Stimulated activated effector memory CD8-positive, alpha-beta T cell treated with anti-CD3 and anti-CD28 coated beads, Interleukin-12 subunit alpha, Interleukin-12 subunit beta, amount 100 ng/mL, for 72 hours (primary cell): ENCODE measurements at places on chromosomes 3 and 15.
A peak's percentile ranks its signal among the peaks of the same experiment; 100 is the strongest.

DNA sequence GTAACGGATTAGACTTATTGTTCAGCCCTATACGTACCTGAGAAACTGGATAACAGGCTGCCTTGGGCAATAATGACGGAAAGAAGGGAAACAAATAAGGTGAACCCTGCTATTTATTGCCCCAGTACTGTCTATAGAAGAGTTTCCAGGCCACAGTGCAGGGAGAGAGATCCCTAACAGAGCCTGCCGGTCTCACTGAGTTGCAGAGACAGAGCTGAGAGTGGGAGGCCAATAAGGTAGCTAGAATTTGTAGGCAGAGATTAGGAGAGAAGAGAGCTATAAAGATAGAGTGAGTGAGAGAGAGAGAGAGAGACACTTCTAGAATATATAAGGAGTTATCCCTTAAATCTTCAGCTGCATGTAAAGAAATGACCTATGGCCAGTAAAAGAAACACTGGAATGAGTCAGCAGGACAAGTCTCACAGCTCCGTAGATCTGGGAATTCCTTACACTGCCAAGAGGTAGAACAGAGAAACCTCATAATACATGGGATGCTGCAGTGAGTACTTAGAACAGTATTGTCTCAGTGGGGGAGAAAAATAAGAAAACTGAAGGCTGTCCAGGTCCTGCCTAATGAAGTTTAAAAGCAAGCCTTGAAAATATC, 51.8 kb downstream of the ST3GAL6 start:
- DNase-seq, result no peak

GRCh38 chr15:49101536-49101935, 53.9 kb downstream of the COPS2 start:
- DNase-seq, result no peak

DNA sequence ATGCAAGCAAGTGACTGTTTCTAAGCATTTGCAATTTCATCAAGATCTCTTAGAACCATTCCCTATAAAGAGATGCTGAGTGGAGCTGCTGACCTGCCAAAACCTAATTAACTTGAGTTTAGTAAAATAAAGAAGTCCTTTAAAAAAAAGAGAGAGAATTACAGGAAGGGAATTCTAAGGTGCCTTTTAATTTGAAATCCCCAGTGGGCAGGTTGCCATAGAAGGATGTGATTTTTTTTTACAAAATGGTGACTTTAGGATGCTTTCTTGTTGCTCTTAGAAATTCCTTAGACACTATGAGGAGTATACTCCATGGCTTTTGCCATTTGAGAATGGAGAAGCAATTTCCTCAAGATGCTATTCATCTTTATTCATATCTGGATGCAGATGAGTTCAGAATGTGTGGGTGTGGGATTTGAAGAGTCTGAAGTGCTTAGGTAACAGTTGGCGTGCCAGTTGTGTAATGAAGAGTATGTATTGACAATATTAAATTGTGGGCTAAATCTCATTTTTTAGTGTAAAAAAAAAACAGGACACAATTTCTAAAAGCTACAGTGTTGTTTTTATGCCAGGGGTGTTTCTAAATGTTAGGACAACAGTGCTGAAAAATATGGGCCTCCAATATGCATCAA, 13.6 kb downstream of the LRRC3B start:
- DNase-seq, result no peak

DNA sequence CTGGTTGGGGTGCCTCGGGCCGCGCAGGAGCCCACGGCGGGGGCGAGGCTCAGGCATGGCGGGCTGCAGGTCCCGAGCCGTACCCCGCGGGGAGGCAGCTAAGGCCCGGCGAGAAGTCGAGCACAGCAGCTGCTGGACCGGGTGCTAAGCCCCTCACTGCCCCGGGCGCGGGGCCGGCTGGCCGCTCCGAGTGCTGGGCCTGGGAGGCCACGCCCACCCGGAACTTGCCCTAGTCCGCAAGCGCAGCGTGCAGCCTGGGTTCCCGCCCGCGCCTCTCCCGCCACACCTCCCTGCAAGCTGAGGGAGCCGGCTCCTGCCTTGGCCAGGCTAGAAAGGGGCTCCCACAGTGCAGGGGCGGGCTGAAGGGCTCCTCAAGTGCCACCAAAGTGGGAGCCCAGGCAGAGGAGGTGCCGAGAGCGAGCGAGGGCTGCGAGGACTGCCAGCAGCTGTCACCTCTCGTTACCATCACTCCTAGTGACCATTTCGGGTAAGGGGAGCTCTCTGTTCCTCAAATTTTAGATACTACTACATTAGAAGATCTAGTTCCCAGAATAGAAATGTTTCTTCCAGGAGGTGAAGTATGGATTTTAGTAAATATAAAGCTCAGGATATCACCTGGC, 417.0 kb upstream of the AGTR1 start:
- DNase-seq, result no peak

DNA sequence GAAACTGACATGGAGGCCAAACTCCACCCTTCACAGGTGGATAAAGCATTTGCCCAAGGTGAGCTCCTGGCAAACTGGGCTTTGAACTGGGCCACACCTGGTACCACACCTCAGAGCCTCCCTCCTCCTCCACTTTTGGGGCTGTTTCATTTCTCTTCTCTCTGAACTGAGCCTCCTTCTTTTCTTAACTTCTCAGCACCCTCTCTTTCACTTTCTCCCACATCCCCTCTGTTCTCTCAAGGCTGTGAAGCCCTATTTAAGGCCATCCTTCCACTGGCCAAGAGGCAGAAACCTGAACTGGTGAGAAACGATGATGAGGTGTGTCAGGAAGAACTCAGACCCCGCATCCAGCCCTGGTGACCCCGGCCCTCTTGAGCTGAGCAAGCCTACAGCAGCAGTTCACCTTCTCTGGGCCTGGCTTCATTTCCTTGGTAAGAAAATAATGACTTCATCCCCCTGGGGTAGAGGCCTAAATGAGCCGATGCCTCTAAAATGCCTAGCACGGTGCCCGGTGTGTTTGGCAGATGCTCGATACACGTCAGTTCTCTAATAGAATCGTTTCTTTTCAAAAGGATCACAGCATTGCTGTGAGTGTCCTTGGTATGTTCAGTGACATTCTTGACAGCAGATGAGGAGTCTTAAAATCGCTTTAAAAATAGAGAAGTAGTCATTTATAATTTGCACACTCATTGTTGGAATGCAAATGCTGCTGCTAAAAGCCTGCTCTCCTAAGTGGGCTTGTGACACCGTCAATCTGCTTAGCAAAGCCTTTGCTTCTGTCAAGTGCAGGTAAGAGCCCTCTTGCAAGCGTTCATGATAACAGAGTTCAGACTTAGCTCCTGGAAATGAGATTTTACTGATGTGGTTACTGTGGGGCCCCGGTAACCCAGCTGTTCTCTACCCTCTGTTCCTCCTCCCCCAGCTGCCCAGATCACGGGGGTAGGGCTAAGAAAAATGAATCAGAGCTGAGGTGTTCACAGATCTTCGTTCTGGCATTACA, 97.7 kb upstream of the ATP2B2 start:
- peak; percentile 52 for DNase-seq

- no peak for DNase-seq
Measured at GRCh38 chr15:58327958-58328357, 103.8 kb upstream of the LIPC start.

- DNase-seq, result no peak
Measured at GRCh38 chr15:101702077-101702476, 22.2 kb downstream of the TARS3 start.

- DNase-seq, result no peak
Measured at GRCh38 chr15:60949039-60949977, 279.8 kb downstream of the RORA start.

DNA sequence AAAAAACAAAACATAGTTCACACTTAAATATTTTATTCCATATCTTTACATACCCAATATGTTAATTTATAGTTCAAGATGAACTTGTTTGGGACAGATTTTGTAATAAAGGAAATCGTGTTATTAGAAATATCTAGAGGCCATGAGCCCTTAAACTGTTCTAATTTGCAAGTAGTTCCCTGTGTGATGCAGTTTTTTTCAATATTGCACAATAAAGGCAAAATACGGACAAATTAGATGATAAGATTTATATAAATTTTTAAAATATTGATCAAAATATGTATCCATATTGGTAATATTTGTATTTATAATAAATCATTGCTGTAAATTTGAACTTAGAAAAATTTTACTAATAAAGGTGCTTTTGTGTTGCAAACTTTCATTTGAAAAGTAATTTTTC, 23.8 kb downstream of the CTNNB1 start:
- no peak for DNase-seq

DNA sequence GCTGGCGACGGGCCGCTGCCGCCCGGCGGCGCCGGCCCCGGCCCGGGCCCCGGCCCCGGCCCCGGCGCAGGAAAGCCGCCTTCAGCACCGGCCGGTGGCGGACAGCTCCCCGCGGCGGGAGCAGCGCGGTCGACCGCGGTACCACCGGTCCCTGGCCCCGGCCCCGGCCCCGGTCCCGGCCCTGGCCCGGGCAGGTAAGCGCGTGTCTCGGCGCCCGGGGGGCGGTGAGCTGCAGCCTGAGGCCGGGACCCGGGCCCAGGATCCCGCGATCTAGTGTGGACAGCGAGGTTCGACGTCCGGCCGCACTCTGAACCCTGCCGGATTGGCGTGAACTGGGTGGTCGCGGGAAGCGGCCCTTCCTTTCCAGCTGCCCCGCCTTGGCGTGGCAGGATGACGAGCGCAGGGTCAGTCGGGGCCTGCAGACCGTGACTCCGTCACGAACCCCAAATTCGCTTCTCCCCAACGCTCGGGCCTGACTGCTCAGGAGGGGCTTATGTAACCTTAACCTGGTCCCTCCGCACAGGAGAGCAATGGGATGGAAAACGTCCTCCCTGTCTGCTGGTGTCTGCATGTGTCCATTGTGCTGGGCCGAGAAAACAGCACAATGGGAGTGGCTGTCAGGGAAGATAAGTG, 472 bp downstream of the BSN start:
- DNase-seq, result peak; percentile 80

GRCh38 chr3:102161384-102162006, 273.3 kb upstream of the ZPLD1 start:
- no peak for DNase-seq
